ENCODE measurements at places on chromosomes 11 and 22.

- no peak for DNase-seq
Observed at GRCh38 chr11:70846781-70847655, 405.4 kb downstream of the SHANK2 start.

DNA sequence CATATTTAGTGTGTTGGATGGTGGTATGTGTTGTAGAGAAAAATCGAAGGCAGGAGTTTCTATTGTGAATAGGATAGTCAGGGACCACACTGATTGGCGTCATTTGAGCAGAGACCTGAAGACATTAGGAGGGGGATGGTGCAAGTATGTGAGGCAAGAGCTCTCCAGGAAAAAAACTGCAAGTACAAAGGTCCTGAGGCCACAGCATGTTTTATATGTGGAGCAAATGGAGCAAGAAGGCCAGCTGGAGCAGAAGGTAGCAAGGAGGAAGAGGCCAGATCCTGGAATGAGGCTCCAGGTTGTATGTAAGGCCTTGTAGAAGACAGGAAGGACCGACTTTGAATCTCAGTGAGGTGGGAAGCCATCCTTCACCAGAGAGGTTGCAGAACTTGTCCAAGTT is 14.2 kb upstream of the MICALL1 start:
- no peak for DNase-seq

DNA sequence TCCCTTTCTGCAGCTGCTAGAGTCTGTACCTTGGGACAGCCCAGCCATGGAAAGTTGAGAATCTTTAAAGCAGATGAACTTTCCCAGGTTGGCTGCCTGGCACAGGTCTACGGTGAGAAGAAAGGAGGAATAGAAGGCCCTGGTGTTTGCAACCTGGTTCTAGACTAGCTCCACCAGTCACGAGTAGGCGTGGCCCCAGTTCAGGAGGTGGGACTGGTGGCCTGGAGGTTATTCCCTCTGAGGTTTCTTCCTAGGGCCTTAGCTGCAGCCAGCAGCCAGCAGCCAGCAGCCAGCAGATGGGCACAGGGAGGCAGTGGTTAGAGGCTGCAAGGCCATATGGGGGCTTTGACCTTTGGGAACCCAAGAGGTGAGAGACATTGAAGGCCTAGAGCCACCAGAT is 40.9 kb downstream of the PRDM11 start:
- no peak for DNase-seq

DNA sequence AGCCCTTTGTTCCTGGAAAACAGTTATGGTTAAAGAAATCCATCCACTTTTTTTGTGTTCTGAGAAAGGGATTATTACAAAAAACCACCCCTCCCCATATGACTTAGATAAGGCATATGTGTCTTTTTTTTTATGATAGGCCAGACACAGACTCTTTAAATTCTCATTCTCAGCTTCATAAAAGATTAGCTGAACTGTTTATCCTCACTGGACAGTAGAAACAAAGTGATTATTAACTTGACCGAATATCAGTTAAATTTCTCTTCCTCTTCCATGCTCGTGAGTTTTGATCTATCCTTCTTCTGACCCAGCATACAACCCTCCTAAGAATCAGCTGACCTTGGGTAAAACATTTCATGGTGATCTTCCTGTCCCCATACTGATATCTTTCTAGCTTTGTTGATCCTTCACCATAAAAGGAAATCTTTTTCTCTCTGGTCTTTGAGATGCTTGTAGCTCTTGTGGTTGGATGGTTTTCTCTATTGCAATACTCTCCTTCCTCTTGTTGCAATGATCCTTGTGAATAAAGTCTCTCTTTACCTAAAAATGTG is 26.2 kb downstream of the OR2AG2 start:
- no peak for DNase-seq

GRCh38 chr22:48624401-48624800 is 1203.3 kb downstream of the BRD1 start:
- no peak for DNase-seq

GRCh38 chr11:90468923-90469322 is 246.1 kb upstream of the CHORDC1 start:
- no peak for DNase-seq

- DNase-seq: no peak
Observed at GRCh38 chr11:59859673-59860072, 6.6 kb downstream of the TCN1 start.

DNA sequence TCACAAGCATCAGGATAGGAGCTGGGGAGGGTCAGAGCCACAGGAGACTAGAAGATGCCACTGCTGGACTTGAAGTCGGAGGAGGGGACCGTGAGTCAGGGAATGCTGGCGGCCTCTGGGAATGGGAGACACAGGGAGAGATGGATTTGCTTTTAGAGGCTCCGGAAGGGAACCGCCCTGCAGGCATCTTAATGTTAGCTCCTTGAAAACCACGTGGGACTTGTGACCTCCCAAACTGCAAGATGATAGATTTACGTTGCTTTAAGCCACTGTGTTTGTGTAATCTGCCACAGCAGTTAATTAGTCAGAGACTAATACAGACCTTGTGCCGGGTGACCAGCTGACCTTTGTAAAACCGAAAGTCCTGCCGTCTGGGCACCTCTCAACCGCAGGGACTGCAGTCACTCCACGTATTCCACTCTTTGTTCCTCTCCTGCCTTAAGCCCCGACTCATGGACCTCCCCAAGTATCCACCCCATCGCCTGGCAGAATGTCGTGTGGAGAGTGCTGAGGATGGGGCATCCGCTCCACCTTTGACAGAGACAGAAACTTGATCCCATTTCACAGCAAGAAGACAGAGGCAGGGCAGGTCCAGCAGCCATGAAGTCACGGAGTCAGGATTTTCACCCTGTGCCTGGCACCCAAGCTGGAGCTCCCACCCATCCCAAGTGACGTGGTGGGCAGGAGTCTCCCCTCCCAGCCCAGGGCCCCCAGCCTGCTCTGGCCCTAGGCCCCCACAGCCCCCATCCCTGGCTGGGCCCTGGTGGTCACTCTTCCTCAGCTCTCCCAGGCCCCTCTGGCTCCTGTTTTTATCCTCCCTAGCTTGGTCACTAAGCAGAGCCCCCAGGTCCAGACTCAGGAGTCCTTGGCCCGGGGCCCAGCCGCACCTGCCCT is 19.4 kb upstream of the CTSD start:
- DNase-seq: no peak

GRCh38 chr22:37244922-37245722 is 1.1 kb upstream of the RAC2 start:
- no peak for DNase-seq

- DNase-seq: no peak
Observed at GRCh38 chr11:106473089-106473722, 395.7 kb downstream of the AASDHPPT start.

DNA sequence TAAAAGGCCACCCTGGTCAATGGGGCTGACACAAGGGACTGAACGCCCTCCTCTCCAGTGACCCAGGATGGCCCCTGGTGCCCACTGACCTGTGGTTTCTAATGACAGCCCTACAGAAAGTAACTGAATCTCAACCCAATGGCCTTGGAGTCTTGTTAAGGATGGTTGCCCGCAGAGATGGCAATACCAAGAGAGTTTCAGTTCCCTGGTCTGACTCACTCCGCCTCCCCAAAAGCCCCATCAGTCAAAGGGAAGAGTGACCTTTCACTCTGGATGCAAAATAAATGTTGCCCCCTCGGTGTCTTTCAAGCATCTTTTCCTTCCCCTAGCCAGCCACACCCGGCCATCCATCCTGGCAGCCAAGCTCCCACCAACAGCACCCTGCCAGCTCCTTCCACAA is 57.7 kb upstream of the ISX start:
- DNase-seq: no peak

DNA sequence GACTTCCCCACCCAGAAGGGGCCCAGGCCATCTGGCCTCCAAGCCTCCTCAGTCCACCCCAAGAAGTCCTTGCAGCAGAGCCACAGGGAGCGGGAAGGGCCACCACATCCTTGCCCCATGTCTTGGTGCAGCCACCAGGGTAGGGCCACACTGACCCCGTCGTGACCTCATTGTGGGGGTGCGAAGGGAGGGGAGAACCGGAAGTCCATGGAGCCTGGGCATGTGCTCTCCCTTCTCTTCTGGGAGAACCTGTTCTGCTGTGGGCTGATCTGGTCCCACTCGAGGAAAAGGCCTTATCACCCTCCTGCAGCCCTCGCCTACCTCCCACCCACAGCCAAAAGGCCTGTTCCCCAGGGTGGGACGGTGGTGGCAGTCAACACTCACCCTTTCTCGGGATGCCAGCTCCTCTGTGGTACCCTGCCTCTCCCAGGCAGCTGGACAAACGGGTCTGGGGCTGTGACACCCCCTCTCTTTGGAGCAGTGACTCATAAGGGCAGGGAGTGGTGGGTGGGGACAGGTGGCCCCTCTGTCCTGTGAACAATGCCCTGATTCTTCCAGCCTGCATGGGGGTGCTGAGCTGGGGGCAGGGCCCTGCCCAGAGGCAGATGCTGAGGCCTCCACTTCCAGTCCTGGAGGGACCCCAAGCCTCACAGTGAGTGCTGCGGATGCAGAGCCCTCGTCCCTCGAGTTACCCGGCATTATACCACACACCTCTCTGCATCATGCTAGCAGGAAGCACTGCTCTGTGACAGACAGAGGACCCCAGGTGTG is 14.6 kb upstream of the CTSD start:
- DNase-seq: no peak

DNA sequence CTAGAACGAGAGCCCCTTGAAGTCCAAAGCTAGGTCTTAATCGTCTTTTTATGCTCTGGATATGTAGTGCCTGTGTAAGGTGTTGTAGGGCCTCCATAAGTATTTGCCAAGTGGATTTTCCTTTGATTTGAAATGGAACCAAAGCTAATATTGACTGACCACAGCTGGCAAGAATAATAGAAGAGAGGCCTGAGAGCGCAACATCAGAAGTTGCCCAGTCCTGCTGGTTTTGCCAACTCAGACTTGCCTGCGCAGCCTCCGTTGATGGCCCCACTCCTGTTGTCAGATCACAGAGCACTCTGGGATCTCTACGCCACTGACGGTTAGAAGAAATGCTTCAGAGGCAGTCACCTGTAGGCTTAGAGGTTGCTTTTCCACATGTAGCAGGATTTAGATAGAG is 251.2 kb downstream of the TENM4 start:
- DNase-seq: no peak

- DNase-seq: no peak
Observed at GRCh38 chr11:120280600-120281051, 40.7 kb downstream of the POU2F3 start.

DNA sequence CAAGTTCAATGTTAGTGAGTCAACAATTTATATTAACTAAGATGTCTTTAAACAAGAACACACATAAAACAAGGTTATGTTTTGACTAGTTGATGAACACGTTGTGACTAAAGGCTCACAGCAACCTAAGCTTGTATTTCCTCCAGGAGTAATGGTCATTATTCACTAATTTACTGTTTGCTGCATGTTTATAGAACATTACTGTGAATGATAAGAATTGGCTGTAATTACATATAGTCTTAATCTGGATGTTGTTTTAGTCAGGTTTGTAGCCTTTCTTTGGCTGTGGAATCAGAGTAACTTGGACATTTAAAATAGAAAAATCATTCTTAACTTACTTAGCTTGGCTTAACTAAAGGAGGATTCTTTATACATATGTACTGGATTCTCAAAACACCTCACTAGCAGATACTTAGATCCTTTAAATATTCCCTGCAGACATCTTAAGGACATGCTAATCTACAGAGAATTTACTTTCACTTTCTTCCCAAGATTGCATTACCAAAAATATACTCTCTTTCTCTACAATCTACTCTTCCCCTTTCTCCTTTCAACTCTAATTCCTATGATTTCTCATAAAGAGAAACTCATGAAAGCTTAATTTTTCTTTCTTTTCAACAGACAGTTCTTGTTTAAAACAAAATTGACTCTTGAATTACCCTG is 319.7 kb upstream of the CTSC start:
- DNase-seq: no peak

- DNase-seq: no peak
Observed at GRCh38 chr22:26953012-26953883, 295.9 kb downstream of the MIAT start.

DNA sequence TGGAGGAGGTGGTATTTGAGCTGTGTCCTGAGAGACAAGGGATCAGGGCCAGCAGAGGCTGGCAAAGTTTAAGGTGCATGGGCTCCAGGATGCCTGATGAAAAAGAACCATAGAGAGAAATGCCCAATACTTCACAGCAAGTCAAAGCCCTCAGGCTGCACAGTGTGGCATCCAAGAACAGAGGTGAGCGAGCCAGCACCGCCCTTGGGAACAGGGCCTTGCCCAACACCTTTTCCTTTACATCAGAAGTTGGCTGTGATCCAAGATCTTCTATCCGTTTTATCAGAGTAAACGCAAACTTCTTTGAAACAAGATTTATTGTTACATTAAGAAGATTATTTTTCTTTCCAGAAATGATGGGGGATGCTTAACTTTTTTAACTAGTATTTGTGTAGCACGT is 1.4 kb downstream of the B3GNT6 start:
- no peak for DNase-seq

DNA sequence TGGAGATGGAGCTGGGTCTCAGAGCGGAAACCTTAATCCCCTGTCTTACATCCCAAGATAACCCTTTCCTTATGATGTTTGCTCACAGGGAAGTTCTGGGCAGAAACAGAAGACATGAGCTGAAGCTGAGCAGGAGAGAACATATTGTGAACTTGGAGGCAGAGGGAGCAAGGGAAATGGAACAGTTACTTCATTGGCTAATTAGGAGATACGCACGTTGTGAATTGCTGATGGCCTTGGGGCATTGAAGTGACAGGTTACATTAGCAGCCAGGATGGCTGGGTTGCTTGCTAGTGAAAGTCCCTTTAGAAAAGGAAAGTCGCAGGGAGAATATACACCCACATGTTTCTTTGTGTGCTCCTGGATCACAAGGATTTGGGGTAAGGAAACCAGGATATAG is 48.7 kb downstream of the TENM4 start:
- DNase-seq: no peak

GRCh38 chr11:20337526-20338154 is 25.9 kb upstream of the HTATIP2 start:
- DNase-seq: no peak

- DNase-seq: no peak
Observed at GRCh38 chr11:65471447-65471891, 27.4 kb upstream of the MALAT1 start.

GRCh38 chr22:47724751-47725150 is 962.3 kb downstream of the TBC1D22A start:
- DNase-seq: no peak

- DNase-seq: no peak
Observed at GRCh38 chr11:6199174-6199810, at the start of gene OR52W1. Gene OR52W1 (plus strand): TSS chr11:6199224. CDS start chr11:6199224, 0 bp downstream.

- no peak for DNase-seq
Observed at GRCh38 chr22:49530671-49531367, 296.9 kb downstream of the BRD1 start.

- no peak for DNase-seq
Observed at GRCh38 chr11:67251841-67252240, 14.4 kb upstream of the GRK2 start.

Measured in stimulated activated CD4-positive, alpha-beta T cell treated with anti-CD3 and anti-CD28 coated beads, TNF-alpha, amount 100 ng/mL, for 24 hours (primary cell).